ENCODE measurements at places on chromosomes 16 and 17.

DNA sequence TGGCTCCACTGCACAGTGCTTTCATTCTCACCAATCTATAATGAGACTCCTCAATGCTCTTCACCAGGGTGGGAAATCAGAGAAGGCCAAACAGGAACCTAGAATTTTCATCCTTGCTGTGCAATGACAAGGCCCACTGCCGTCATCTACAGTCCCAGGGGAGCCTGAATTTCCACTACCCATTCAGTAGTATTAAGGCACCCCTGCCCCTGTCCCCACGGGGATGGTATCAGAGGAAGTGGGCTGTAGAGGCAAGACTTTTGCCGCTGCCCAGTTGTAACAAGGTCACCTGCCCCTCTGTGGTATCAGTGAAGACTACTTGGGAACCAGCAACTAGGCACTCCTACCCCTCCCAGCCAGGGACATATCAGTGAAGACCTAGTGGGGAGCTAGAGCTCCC lies 104.5 kb downstream of the C16orf78 start:
- DNase-seq: no peak

- no peak for DNase-seq
Measured at GRCh38 chr16:13351601-13352217, 450.3 kb downstream of the SHISA9 start.

- no peak for DNase-seq
Measured at GRCh38 chr16:31436221-31437045, 6.2 kb downstream of the ZNF843 start.

DNA sequence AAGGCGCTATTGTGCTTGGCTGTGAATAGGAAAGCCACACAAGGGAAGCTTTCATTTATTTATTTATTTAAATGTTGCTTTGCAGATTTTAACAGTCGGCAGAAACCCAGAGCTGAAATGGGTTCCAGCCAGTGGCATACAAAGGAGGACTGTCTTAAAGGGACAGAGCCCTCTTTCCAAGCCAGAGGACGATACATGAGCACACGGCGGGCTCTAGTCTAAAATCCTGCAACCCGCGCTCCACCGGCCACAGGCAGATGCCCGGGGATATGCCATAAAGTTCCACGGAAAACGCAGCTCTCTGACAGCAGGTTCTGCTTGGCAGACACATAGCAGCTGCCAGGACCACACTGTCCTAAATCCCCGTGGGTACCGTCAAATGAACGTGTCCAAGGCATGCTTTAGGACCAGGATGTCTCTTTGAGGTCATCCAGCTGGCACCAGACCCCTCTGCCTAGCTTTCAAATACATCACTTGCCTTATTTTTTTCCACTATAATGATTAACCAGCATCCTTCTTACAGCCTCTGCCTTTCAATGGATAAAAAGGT lies 64.6 kb downstream of the CYTH1 start:
- DNase-seq: no peak

GRCh38 chr17:55294042-55294751 lies 29.4 kb downstream of the HLF start:
- no peak for DNase-seq

DNA sequence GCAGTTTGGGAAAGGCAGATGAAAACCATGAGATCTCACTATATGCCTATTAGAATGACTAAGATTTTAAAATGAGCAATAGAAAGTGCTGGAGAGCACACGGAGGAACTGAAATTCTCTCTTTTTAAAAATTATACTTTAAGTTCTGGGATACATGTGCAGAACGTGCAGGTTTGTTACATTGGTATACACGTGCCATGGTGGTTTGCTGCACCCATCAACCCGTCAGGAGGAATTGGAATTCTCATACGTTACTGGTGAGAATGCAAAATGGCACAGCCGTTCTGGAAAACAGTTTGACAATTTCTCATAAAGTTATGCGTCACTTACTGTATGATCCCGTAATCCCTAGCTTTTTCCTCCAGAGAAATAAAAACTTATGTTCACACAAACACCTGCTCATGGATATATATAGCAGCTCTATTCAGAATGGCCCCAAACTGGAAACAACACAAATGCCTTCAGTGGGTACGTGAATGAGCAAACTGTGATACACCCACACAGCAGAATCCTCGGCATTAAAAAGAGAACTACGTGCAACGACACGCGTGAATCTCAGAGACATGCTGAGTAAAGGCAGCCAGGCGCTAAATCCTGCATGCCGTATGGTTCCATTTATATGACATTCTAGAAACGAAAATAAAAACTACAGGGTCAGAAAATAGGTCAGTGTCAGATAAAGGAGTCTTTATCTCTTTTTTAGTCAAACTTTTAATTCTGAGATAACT lies 11.8 kb downstream of the PIK3R6 start:
- no peak for DNase-seq

DNA sequence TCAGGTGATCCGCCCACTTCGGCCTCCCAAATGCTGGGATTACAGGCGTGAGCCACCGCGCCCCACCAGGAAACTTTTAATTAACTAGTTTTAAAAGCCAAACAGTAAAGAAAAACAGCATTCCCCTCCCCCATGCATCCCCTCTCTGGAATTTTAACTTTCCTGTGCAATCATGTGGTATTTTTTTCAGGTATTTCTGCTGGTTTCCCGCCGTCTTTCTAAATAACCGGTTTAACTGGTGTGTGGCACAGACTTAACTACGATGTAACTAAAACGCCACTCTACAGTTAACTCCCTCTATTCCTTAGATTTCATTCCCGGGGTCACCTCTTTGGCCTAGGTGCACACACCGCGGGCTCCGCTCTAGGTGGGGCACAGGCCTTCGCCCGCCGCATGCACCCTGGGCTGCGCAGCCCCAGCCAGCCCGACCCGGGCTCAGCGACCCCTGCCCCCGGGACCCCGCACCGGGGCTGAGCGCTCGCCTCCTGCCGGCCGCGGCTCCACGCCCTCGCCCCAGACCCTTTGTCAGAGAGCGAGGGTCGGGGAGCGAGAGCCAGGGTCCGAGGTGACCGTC lies 15.1 kb upstream of the UTP6 start:
- DNase-seq: no peak

- DNase-seq: no peak
Measured at GRCh38 chr17:38560503-38561318, 45.0 kb downstream of the SRCIN1 start.

- no peak for DNase-seq
Measured at GRCh38 chr17:17515934-17516930, 20.0 kb upstream of the RASD1 start.

GRCh38 chr17:27478901-27479538 lies 22.8 kb downstream of the KSR1 start:
- no peak for DNase-seq

DNA sequence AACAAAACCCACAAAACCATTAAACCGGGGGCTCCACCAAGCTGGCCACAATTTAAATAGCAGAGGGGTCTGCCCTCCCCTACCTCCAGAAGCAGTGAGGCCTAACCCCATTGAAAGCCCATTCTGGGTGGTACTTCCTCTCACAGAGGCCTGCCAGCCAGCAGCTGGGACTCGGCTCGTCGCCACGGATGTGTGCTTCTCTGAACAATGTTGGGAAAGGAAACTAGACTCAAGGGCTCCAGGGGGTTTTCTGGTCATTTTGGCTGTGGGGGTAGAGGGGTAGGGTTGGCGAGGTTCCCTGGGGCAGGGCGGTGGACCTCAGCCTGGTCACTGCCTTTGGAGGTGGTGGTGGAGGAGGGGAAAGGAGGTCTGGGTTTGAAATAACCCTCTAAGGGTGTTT lies 4.7 kb upstream of the PLCG2 start:
- no peak for DNase-seq

DNA sequence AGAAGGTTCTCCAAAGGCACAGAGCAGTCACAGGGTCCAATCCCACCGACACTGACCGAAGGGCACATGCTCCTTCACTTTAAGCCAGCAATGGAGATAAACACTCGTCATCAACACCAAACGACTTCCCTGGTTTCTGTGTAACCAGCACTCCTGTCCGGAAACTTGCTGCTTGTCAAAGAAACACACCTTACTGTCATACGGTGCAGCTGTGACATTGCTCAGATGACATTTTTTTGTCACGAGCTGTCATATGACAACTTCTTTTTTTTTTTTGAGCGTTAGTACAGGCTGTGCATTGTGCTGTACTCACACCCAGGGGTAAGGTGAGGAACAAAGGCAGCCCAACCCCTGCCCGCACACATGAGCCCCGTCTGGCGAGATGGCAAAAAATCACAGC lies 39.2 kb downstream of the TLE7 start:
- DNase-seq: no peak

All from brain pericyte (primary cell).